HTR-8/SVneo (cell line): ENCODE measurements at places on chromosomes 4 and X.
A peak's percentile ranks its signal among the peaks of the same experiment; 100 is the strongest.

- no peak for DNase-seq
Observed at GRCh38 chr4:162683659-162684370, 482.9 kb downstream of the NAF1 start.

DNA sequence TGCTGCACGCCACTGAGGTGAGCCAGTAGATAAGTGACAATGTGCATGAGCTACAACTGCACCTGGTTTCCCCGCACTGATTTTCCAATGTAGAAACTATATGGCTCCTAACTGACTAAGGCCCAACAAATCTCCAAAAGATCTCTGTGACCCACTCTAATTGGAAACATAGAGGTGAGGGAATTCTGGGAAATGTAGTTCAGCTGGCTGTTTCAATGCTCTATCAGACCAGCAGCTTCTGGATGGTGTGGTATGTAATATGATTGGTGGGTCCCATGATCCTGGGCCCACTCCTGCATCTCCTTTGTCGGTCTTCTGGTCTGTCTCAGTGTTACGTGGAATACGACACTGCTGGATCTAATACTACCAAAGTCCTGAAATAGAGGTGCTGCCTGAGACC lies 18.6 kb downstream of the CCDC160 start:
- DNase-seq, result no peak

- DNase-seq, result no peak
Observed at GRCh38 chr4:7159923-7160322, 32.4 kb upstream of the SORCS2 start.

- no peak for DNase-seq
Observed at GRCh38 chr4:6907658-6908191, 1.9 kb upstream of the TBC1D14 start.

DNA sequence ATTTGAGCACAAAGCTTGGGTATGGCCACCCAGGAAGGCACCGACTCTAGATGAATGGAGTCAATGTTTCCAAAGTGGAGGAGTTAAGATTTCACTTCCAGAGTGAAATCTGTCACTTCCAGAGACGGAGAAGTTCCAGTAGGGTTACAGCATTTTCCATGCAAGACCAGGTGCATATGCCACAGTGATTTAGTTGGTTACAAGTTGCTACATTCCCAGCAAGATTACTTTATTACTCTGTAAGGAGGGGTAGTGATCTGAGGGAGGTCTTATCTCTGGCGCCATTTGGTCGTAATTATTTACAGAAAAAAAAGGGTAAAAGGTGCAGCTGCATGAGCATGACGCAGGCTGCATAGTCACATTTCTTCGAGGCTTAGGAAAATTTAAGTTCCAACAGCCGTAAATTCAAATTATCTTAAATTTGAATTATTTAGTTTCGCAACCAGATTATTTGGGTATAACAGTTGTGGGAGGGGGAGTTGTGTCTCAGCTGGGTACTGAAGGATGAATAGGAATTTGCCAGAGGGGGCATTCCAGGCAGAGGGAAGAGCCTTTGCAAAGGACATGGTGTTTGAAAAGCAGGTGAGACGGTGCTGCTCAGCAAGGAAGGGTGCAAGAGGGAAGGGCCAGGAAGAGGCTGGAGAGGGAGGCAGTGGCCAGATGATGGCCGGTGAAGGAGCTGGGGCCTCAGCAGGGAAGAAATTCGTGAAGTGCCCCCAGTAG lies 17.4 kb upstream of the AFAP1 start:
- DNase-seq, result no peak

DNA sequence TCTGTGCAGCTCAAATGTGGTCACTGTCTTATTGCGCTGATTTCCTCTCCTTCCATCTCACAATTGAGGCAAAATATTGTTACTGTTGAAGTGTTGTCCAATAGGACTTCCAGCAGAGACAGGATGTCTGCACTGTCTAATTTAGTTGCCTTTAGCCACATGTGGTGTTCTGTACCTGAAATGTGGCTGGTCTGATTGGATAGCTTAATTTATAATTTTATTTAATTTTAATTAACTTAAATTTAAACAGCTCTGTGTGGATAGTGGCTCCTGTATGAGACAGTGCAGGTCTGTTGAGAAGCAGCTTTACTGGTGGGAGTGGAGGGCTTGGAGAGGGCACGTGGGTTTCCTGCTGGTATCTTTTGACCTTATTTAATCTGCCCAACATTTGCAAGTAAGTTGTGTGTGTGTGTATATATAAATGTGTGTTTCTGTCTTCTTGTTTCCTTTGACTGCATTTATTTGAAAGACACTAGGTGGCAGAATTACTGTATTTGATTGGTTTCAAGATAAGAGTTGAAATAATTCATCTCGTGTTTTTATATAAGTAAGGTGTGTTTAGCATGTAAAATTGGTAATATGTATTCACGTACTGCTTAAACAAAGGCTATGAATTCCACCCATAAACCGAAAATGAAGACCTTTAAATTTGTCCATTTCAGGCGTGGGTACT lies 55.3 kb upstream of the MSANTD1 start:
- peak; percentile 10 for DNase-seq

GRCh38 chr4:36208893-36209473 lies 35.3 kb downstream of the ARAP2 start:
- DNase-seq, result no peak

DNA sequence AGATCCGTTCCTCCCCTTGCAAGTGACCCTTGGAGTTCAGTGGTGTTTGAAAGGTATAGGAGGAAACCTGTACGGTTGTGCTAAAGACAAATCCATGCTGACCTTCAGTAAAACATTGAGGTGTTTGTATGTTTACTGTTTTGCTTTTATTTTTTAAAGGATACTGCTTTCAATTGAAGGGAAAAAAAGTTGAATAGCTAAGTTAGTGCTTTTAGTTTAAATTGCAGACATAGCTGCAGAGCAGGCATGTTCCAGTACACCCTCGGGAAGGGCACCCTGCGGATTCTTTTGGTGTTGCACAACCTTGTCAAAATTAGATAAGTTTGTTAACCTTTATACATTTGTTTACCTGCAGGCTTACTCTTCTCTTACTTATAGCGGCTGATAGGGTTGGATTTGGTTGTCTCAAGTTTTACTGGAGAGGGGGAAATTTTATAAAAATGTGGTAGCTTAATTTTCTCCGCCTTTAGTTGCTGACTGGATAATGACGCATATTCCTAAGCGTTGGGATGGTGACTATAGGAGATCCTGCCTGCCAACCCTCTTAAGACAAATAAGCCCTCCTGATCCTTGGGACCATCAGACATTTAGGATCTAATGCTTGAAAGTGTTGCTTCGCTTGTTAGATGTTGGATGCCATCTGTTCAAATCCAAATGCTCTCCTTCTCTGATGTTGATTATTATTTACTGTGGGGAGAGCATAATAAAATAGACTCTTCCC lies 2.0 kb downstream of the RAPGEF2 start:
- DNase-seq, result no peak

- DNase-seq, result no peak
Observed at GRCh38 chr4:7759216-7759615, 180.4 kb downstream of the AFAP1 start.

DNA sequence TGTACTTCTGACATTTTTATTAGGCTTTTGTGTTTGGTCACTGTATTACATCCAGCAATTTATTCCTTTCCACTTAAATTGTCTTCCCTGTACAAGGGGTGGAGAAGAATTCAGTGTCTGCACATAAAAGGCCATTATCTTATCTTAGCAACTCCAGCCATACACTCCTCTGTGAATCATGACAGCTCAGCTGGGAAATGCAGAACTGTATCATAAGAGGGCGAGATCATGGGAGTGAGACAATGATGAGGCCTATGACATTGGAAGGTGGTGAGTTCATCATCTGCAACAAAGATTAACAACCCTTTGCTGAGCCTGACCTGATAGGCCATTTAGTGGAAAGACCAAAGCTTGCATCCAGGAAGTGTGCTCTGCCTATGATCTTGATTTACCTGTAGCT lies 33.3 kb downstream of the SLIT2 start:
- no peak for DNase-seq

GRCh38 chr4:22482250-22483127 lies 33.4 kb downstream of the ADGRA3 start:
- DNase-seq, result no peak

GRCh38 chr4:6750286-6751221 lies 32.0 kb upstream of the KIAA0232 start:
- no peak for DNase-seq

GRCh38 chr4:107708225-107708624 lies 11.8 kb downstream of the PAPSS1 start:
- no peak for DNase-seq

- no peak for DNase-seq
Observed at GRCh38 chr4:177517862-177518261, 75.6 kb upstream of the AGA start.

- DNase-seq, result peak; percentile 19
Observed at GRCh38 chrX:29530501-29530900, 684.9 kb upstream of the MAGEB2 start.

- no peak for DNase-seq
Observed at GRCh38 chr4:103424853-103425252, 226.7 kb upstream of the CENPE start.

DNA sequence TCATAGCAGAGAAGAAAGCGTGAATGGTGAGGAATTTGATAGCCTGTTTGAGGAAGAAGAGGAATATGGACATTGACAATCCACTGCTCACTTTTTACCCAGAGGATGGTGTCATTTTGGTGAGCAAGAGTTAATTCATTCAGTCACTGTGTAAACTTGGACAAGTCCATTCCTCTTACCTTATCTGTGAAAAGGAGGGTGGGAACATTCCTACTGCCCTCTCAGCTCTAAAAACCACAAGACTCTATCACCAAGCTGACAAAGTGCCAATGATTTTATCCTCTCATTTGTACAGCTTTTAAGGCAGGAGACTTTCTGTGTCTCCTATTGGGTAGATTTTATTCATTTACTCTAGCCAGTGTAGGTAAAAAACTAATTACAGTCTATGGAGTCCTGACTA lies 103.8 kb downstream of the LUZP4 start:
- DNase-seq, result no peak

DNA sequence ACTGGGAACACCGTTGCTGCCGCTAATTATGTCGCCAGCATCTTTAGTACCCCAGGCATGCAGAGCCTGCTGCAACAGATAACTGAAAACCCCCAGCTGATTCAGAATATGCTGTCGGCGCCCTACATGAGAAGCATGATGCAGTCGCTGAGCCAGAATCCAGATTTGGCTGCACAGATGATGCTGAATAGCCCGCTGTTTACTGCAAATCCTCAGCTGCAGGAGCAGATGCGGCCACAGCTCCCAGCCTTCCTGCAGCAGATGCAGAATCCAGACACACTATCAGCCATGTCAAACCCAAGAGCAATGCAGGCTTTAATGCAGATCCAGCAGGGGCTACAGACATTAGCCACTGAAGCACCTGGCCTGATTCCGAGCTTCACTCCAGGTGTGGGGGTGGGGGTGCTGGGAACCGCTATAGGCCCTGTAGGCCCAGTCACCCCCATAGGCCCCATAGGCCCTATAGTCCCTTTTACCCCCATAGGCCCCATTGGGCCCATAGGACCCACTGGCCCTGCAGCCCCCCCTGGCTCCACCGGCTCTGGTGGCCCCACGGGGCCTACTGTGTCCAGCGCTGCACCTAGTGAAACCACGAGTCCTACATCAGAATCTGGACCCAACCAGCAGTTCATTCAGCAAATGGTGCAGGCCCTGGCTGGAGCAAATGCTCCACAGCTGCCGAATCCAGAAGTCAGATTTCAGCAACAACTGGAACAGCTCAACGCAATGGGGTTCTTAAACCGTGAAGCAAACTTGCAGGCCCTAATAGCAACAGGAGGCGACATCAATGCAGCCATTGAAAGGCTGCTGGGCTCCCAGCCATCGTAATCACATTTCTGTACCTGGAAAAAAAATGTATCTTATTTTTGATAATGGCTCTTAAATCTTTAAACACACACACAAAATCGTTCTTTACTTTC lies 1.8 kb downstream of the UBQLN2 start:
- DNase-seq, result no peak

- DNase-seq, result no peak
Observed at GRCh38 chrX:19955306-19955705, 35.6 kb downstream of the BCLAF3 start.
